ENCODE measurements at places on chromosomes 3 and 15.

DNA sequence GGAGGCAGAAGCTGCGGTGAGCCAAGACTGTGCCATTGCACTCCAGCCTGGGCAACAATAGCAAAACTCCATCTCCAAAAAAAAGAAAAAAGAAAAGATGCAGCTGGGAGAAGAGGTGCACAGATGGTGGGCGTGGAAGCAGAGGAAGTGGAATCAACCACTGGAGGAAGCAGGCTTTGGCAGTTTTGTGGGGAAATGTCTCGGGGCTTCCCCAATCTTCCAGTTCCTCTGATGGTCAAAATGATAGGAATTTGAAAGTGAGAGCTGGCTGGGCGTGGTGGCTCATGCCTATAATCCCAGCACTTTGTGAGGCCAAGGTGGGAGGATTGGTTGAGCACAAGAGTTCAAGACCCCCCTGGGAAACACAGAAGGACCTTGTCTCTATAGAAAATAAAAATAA, 48.1 kb upstream of the SMAD3 start:
- H3K4me1 ChIP-seq = peaks cover 11% of the 10 kb centered on the region
- no peak overlapping the region for H3K27ac ChIP-seq
- peaks cover 15% of the 10 kb centered on the region for H3K27me3 ChIP-seq
- no peaks in the 10 kb centered on the region for H3K36me3 ChIP-seq
- H3K4me3 ChIP-seq = no peak overlapping the region

DNA sequence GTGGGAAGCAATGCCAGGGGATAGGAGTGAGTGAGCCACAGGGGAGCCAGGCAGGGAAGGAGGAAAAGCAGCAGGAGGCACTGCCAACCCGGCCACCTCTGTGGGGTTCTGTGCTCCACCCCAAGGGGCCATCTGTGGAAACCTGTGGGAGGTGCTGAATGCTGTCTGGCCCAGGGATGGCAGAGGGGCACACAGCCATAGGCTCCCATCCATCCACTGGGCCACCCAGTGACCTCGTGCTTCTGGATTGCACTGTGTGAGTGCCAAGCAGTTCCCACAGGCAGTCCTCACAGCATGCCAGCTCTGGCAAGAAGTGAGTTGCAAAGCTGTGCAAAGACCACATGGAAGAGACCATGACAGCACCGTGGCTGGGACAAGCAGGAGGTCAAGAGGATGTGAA, 27.5 kb downstream of the DNAJB8 start:
- no peaks in the 10 kb centered on the region for H3K4me1 ChIP-seq
- H3K27me3 ChIP-seq = peaks cover 31% of the 10 kb centered on the region
- no peak overlapping the region for H3K4me3 ChIP-seq
- no peak overlapping the region for H3K27ac ChIP-seq
- no peak for DNase-seq

GRCh38 chr15:98394546-98394945, 253.8 kb upstream of the IGF1R start:
- no peaks in the 10 kb centered on the region for H3K36me3 ChIP-seq
- H3K27ac ChIP-seq = no peak overlapping the region
- no peak for DNase-seq

- DNase-seq = no peak
- no peak overlapping the region for H3K4me3 ChIP-seq
- H3K27me3 ChIP-seq = peaks cover 26% of the 10 kb centered on the region
- H3K4me1 ChIP-seq = peaks cover 2% of the 10 kb centered on the region
- H3K36me3 ChIP-seq = no peaks in the 10 kb centered on the region
- no peak overlapping the region for H3K27ac ChIP-seq
Observed at GRCh38 chr3:107372506-107372905, 4.7 kb upstream of the CCDC54 start.

DNA sequence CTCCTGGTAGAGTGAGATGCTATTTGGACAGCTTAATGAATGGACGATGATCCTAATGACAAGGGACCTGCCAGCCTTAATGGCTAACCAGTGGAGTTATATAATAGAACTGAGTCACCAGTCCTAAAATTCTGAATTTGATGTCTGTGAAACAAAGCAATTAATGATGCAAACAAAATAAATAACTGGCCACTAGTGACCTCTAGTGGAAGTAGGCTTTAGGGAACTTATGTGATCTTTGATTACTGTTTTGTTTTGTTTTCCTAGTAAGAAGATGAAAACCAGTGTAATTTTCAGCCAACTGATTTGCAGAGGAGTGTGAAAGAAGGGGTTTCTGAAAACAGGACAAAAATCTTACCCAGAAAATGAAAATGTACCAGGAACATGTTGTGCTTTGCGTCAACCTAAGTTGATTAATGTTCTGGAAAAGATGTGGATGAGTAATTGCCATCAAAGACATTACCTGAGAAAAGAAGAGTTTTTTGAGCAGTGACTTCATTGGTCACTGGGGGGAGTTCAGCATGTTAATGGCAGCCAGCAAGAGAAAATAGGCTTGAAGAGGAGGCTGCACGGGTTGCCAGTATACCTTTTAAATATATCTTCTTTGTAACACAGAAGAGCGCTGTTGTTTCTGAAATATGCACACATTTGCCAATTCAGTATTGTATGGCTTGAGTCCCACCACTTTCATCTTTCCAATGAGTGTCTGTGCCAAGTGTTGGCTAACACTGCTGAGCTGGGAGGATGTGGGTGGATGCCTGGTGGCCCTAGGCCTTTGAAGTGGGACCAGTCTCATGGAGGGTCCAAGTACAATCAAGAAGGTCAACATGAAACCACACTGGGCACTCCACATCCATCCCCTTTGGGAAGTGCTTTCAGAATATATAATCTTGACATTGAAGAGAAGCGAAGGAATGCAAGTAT, 9.3 kb downstream of the VEPH1 start:
- no peaks in the 10 kb centered on the region for H3K4me1 ChIP-seq
- DNase-seq = no peak
- H3K36me3 ChIP-seq = no peaks in the 10 kb centered on the region
- H3K27me3 ChIP-seq = peaks cover 25% of the 10 kb centered on the region

DNA sequence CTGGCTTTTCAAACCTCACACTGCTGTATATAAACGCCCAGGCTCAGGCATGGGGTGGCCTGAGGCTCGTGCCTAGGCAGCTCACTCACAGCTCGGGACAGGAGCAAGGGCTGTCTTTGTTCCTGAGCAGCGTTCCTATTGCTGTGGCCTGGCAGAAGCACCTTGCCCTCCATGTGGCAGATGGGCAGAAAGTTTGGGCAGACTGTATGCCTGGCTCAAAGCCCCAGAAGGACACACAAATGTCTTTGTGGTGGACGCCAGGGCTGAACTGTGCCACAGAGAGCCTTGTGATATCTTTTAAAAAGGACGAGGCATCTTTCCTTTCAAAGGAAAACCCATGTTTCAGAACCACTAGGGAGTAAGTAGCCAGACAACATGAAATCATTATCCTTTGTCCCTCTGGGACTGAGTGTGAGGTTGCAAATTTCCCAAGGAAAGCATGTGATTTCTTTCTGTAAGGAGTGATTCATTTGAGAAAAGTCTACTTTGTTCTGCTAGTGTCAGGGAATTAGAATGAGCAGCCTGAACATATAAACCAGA, 29.3 kb upstream of the UBE2E1 start:
- peaks cover 10% of the 10 kb centered on the region for H3K27me3 ChIP-seq
- H3K36me3 ChIP-seq = no peaks in the 10 kb centered on the region
- H3K4me3 ChIP-seq = no peak overlapping the region
- no peaks in the 10 kb centered on the region for H3K4me1 ChIP-seq
- H3K27ac ChIP-seq = no peak overlapping the region

DNA sequence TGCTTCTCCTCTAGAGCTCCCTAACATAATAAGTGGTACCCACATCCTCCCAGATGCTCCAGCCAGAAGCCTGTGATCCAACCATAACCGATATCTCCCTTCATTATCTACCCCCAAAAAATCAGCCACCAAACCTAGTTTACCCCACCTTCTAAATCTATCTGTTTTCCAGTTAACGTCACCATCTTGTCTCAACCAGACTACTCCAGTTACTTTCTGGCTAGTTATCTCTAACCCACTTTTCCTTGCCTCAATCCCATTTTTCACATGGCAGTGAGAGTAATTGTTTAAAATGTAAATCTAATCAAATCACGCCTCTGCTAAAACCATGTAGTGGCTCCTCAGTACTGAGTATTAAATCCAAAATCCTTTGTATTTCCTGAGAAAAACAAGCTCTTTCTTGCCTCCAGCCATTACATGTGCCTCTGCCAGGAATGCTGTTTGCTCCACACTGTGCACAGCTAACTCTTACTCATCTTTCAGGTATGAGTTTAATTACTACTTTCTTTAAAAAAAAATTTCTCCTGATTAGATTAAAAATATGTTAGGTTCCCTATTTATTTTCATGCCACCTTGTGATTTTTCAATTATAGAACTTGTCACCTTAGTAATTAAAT, 15.4 kb downstream of the CCDC54 start:
- H3K4me3 ChIP-seq = no peak overlapping the region
- no peak for DNase-seq
- no peaks in the 10 kb centered on the region for H3K36me3 ChIP-seq
- no peak overlapping the region for H3K27ac ChIP-seq
- peaks cover 15% of the 10 kb centered on the region for H3K27me3 ChIP-seq

DNA sequence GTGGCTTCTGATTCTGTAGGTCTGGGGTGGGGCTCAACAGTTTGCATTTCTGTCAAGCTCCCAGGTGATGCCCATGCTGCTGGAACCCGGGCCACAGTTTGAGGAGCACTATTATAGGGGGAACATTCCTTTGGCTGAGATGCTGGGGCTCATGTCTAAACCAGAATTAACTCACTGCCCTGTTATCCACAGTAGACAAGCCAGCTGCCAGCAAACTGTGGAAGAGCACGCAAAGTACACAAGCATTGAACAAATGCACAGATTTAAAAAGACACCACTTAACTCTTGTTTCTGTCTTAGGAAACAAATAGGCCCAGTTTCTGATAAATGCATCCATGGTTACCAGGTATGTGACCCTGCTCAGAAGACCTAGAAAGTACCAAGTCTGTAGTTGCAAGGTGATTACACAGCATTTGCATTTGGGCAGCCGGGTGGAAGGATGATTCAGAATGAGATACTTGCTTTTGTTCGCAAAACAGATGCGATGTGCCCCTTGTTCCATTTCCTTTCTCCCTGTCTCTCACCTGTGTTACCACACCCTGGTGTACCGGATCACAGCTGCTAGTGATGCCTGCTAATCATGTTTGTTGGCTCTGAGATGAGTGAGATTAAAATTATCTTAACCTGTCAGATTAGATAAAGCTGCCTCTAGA, 12.4 kb downstream of the GYG1 start:
- peaks cover 44% of the 10 kb centered on the region for H3K36me3 ChIP-seq
- H3K4me1 ChIP-seq = peaks cover 23% of the 10 kb centered on the region
- no peak for DNase-seq
- H3K27ac ChIP-seq = no peak overlapping the region
- no peak overlapping the region for H3K4me3 ChIP-seq
- H3K27me3 ChIP-seq = no peaks in the 10 kb centered on the region

DNA sequence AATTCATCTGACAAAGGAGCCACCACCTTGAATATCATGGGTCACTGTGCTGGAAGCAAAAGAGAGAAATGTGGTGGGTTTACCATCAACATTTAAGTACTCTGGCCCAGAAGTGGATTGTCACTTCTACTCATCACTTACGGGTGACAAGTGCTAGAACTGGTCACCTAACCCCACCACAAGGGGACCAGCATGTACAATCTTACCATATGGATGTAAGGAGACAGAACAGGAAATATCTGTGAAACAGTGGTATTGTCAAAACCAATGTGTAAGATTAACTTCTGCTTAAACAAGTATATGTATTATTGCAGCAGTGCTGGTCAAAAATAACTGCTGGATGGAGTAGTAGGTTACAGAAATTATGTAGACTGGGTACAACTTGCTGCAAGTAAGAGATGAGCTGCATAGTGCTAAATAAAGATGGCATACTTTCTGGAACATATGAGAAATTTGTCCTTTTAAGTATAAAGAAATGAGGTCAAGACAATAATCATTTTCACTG, 171.8 kb downstream of the POTEB3 start:
- no peak overlapping the region for H3K4me3 ChIP-seq
- DNase-seq = no peak
- no peak overlapping the region for H3K27ac ChIP-seq
- H3K4me1 ChIP-seq = peaks cover 3% of the 10 kb centered on the region
- no peaks in the 10 kb centered on the region for H3K36me3 ChIP-seq
- H3K27me3 ChIP-seq = peaks cover 12% of the 10 kb centered on the region

- H3K27me3 ChIP-seq = no peaks in the 10 kb centered on the region
- H3K27ac ChIP-seq = no peak overlapping the region
- H3K4me3 ChIP-seq = no peak overlapping the region
- DNase-seq = no peak
- no peaks in the 10 kb centered on the region for H3K36me3 ChIP-seq
- no peaks in the 10 kb centered on the region for H3K4me1 ChIP-seq
Observed at GRCh38 chr3:121223116-121223515, 315.1 kb downstream of the STXBP5L start.

GRCh38 chr15:30954674-30955073, 36.8 kb downstream of the MTMR10 start:
- no peak overlapping the region for H3K4me3 ChIP-seq
- H3K4me1 ChIP-seq = peaks cover 6% of the 10 kb centered on the region
- DNase-seq = no peak
- no peaks in the 10 kb centered on the region for H3K27me3 ChIP-seq
- no peak overlapping the region for H3K27ac ChIP-seq
- H3K36me3 ChIP-seq = peaks cover 56% of the 10 kb centered on the region

DNA sequence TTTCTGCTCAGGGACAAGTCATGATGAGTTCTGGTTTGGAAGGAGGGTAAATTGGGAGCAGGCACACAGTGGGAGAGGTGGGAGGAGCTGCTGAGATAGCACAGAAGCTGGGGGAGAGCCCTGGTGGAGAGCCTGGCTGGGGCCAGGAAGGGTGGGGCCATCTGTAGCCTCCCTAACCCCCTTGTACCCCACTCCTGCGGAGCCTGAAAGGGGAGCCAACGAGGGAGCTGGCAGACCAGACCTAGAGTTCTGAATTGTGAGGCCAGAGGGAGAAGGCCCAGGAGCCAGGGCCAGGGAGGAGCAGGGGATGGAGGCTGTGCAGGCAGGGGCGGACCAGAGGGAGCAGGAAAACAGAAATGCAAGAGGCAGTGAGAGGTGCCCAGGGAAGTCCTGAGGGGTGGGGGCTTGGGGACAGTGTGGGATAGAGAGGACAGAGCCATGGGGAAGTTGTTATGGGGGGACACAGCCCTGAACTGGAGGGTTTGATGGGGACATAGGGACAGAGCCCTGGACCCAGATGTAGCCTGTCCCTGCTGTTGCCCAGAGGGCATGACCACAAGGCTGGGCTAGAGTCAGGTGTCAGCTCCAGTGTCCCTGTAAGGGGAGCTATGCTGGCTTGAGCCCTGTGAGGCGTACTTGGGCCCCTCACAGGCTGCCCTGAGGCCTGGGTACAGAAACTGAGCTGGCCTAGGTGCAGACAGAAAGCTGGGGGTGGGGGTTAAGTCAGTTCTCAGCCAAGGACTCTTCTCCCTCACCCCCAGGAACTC, 1.2 kb downstream of the TMIE start:
- peaks cover 34% of the 10 kb centered on the region for H3K27me3 ChIP-seq
- no peak for DNase-seq
- H3K4me1 ChIP-seq = no peaks in the 10 kb centered on the region
- peak overlapping the region; percentile 62 for H3K27ac ChIP-seq
- H3K4me3 ChIP-seq = no peak overlapping the region

- DNase-seq = no peak
- no peak overlapping the region for H3K27ac ChIP-seq
- no peaks in the 10 kb centered on the region for H3K4me1 ChIP-seq
- no peaks in the 10 kb centered on the region for H3K36me3 ChIP-seq
- H3K4me3 ChIP-seq = no peak overlapping the region
Observed at GRCh38 chr15:23503576-23503975, 56.5 kb upstream of the GOLGA6L2 start.

GRCh38 chr3:71207632-71208031, 375.9 kb downstream of the FOXP1 start:
- peaks cover 32% of the 10 kb centered on the region for H3K4me1 ChIP-seq
- no peak overlapping the region for H3K4me3 ChIP-seq
- no peaks in the 10 kb centered on the region for H3K27me3 ChIP-seq
- DNase-seq = no peak
- peaks cover 7% of the 10 kb centered on the region for H3K36me3 ChIP-seq
- no peak overlapping the region for H3K27ac ChIP-seq
